ENCODE measurements at places on chromosomes 6 and 20.
A peak's percentile ranks its signal among the peaks of the same experiment; 100 is the strongest.

DNA sequence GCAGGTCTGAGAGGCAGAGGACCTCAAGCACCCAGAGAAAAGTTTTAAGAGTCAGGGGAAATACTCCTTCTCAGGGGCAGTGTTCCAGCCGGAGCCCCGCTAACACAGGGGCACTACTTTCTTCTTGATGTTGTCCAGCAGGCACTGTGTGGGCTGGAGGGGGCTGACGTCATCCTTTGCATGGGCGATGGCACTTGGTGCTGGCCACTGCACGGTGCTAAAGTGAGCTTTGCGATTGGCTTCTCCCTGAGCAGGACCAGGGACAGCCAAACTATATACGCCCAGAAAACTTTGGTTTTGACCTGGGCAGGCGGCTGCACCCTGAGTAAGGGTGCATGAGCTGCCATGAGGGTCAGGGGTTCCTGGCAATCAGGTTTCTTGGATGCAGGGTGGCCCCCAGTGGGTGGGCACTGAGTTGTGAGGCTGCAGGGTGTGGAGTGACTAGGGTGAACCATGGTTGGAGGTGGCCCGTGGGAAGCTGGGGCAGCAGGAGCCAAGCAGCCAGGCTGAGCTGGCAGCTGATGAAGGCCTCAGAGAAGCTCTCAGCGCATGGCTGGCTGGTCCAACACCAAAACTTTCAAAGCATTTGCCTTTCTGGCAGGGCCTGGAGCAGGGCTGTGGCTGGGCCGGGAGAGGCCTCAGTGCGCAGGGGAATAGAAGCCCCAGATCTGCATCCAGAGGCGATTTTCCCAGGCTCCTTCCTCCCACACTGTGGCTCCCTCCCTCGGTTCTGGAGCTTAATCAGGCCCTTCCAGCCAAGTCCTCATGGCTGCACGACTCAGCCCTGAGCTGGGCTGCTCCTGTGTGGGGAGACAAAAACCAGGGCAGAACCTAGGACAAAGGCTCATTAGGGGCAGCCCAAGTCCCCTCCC is 18.3 kb downstream of the MRPS18A start:
- no peak for DNase-seq

GRCh38 chr6:80330961-80331360 is 224.5 kb downstream of the BCKDHB start:
- no peak for DNase-seq

DNA sequence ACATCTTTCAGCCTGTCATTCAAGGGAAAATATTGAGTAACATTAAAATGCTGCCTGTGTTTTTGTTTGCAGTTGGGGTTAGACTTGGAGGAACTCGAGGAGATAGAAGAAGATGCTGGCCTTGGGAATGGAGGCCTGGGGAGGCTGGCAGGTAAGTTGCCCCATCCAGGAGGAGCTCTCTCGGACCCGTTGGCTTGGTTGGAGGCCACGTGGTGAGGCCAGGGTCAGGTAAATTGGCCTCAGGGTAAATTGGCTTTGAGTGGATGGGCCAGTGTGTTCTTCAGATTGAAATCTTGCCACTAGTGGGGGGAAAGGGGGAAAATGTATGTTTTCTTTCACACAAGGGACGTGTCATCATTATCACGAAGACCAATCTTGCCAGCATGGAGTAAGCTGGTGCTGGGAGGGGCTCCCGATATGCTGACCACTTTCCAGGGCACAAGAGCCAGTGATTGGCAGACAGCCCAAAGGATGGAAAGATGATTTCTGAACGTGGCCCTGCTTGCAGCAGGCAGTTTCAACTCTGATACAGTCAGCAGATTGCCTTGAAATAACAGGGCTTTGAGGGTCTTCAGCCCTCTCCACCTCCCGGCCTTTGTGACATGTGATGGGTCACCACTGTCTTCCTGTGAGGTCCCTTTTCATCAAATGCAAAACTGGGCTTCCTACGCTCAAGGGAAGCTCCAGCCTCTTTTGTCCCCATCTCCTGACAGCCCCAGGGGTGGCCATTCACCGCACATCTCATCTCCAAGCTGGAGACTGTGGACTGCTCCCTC is 21.4 kb downstream of the PYGB start:
- DNase-seq, result no peak

- no peak for DNase-seq
These were observed 39.1 kb downstream of the KCNQ2 start for GRCh38 chr20:63433351-63433750.

- DNase-seq, result no peak
These were observed 261.3 kb downstream of the ESR1 start for GRCh38 chr6:152068622-152069261.

- DNase-seq, result peak; percentile 26
These were observed 140.2 kb upstream of the CARMIL1 start for GRCh38 chr6:25138934-25139415.

DNA sequence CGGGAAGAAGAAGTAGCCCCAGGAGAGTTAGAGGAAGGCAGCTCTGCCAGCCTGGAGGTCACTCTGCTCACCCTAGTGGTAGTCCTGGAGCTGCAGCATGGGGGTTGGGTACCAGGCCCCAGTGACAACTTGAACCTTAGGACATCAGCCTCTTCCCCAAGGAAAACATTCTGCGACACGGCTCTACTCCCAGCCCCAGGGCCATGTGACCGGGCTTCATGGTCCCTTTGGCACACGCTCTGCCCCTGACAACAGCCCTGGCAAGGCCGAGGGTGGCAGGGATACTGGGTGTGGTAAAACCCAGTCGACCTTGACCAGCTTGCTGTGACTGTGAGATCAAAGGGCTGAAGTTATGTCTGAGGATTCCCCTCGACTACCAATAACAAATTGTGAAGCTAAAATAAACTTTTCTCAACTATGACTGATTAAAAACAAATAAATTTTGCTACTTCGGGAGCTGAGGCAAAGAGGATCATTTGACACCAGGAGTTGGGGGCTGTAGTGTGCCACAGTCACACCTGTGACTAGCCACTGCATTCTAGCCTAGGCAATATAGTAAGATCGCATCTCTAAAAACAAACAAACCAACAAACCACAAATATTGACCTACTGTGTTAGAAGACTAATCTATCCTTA is 24.4 kb upstream of the ARID1B start:
- peak; percentile 25 for DNase-seq

DNA sequence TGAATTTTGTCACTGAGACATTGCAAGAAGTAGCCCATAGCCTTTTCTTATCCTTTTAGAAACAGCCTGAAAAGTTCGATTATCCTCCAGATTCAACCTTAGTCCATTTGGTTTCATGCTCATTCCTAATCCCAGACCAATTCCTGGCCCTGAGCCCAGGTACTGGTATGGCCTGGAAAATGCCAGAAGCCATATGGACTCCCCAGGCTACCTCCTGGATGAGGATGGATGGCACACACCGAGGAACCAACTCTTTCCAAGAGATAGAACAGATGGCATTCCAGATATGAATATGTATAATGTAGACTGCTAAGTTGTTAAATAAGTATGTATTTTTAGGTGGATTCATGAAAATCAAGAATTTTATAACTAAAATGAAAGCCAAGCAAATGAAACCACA is 51.6 kb upstream of the SNAP25 start:
- DNase-seq, result no peak

DNA sequence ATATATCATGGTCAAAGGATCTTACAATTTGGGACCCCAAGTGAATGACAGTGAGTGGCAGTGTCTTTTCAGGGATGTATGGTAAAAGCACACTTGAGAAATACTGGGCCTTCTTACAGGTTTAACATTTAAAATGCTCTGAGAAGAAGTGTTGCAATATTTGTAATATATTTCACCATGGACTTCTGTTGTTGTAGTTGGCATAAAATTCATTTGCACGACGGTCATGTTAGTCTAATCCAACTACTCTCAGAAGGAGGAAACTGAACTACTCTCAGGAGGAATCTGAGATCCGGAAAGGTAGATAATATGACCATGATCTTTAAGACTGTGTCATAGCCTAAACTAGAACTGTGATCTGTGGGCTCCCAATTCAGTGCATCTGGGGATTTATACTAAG is 700.1 kb downstream of the HDGFL1 start:
- no peak for DNase-seq

DNA sequence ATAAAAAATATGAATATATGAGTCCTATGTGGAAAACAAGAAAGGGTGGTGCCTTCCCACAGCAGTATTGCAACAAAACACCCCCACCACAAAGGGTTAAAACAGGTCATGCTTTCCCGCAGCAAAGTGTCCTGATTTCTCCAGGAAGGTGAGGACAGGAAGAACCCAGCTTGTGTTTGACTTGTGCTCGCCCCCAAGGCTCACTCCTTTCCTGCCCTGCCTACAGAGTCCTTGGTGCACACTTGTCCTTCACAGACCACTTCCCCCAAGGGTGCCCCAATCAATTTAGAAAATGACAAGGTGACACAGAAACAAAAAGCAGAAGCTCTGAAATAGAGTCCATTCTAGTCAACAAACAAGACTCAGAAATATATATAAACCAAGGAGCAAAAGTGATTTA is 237.4 kb downstream of the PTPRK start:
- no peak for DNase-seq

GRCh38 chr6:157536223-157536545 is 155.2 kb downstream of the ZDHHC14 start:
- no peak for DNase-seq

GRCh38 chr6:15623276-15624116 is 39.3 kb downstream of the DTNBP1 start:
- peak; percentile 7 for DNase-seq

DNA sequence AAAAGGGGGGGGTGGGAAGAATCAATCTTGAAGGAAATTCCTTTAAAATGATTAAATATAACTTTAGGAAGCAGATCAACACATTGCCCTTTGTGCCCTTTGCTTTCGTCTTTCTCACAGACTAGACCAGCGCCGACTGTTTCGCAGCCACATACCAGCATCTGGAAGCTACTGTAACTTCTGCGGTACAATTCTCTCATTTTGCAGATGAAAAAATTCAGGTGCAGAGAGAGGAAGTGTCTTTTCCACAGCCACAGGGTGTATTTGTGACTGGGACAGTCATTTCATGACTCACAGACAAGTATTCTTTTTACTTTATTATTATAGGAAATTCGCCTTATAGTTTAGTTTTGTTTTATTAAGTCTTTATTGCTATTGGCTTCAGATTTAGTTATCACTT is 84.2 kb downstream of the UST start:
- peak; percentile 18 for DNase-seq

- no peak for DNase-seq
These were observed 14.3 kb downstream of the TTBK1 start for GRCh38 chr6:43257367-43258145.

GRCh38 chr6:37435373-37435772 is 2.4 kb downstream of the CMTR1 start:
- DNase-seq, result no peak

- no peak for DNase-seq
These were observed 31.4 kb downstream of the RGS17 start for GRCh38 chr6:153099636-153100035.

DNA sequence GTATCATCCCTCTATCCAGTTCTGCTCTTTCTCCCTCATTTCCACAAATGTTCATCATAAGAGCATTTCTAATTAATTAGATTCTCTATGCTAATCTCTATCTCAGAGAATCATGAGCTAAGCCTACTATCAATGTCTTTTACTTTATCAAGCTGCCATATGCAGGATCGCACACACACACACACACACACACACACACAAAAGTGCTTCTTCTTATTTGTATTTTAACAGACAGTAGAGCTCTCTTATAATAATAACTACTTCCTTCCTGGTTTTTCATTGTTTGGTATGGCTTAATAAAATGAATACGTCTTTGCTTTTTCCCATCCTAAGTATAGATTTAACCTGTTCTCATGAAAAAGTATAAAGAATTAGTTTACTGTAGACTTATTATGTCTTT is 170.2 kb downstream of the HAO1 start:
- no peak for DNase-seq

DNA sequence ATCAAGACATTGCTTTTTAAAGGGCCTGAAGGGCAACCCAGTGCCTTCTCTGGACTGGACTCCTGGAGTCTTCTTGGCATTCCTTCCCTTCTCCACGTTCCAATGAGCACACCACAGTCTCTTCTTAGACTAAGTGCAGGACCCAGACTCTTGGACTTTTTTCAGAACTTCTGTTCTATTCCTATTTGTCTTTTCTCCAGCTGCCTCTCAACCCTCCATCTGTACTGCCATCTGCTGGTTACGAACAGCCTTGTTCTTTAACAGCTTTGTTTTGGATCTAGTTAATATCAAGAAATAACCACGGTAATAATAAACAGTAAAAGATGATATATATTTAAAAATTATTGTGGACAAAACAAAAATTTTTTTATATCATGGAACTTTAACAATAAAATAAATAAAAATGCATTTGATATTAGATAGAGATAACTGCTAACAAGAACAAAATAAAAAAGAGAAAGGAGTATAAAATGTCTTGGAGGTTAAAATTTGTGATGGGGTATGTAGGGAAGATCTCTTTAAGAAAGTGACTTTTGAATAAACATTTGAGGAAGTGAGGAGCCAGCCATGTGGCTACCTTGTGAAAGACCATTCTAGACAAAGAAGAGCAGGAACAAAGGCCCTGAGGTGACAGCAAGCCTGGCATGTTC is 105.1 kb upstream of the HCRTR2 start:
- DNase-seq, result no peak

- DNase-seq, result no peak
These were observed 265.1 kb downstream of the PREX1 start for GRCh38 chr20:48562586-48563116.

DNA sequence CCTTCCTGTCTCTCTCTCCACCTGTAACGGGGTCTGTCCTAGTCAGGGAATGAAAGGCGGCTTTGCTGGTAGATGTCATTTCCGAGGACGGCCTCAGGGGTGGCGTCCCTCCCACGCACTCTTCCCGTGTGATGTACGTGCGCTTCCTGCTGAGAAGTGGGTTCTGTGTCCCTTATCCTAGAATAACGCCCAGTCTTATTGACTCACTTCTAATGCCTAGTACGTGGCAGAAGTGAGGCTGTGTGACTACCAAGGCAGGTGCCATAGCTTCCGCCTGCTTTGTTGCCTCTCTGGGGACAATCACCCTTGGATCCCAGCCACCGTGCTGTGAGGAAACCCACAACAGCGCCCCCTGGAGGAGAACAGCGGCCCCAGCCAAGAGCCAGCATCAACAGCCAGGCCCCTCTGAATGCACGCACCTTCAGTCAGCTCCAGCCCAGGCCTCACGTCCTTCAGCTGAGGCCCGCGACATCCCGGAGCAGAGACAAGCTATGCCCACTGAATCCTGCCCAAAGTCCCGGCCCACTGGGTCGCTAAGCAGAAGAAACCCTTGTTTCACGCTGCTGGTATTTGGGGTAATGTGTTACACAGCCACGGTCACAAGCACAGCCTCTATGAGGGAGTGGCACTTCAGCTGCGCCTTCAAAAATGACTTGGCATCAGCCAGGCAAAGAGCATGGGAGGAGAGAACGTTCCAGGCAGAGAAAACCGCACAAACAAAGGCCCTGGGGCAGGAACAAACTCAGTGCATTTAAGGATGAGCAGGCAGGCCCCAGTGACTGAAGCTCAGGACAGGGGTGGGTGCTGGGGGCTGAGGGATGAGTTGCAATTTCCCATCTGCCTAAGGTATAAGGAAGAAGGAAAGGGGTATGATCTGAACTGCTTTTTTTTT is 224.2 kb downstream of the NFATC2 start:
- DNase-seq, result peak; percentile 63

GRCh38 chr6:147750413-147750812 is 241.9 kb downstream of the SAMD5 start:
- no peak for DNase-seq
